Esophagus muscularis mucosa (tissue), 4 donors: ENCODE measurements at places on chromosomes 5 and 9. TPM values are rescaled to one million over a fixed set of nuclear protein-coding genes. Genes with fewer than 3 reads are reported as not detected.

DNA sequence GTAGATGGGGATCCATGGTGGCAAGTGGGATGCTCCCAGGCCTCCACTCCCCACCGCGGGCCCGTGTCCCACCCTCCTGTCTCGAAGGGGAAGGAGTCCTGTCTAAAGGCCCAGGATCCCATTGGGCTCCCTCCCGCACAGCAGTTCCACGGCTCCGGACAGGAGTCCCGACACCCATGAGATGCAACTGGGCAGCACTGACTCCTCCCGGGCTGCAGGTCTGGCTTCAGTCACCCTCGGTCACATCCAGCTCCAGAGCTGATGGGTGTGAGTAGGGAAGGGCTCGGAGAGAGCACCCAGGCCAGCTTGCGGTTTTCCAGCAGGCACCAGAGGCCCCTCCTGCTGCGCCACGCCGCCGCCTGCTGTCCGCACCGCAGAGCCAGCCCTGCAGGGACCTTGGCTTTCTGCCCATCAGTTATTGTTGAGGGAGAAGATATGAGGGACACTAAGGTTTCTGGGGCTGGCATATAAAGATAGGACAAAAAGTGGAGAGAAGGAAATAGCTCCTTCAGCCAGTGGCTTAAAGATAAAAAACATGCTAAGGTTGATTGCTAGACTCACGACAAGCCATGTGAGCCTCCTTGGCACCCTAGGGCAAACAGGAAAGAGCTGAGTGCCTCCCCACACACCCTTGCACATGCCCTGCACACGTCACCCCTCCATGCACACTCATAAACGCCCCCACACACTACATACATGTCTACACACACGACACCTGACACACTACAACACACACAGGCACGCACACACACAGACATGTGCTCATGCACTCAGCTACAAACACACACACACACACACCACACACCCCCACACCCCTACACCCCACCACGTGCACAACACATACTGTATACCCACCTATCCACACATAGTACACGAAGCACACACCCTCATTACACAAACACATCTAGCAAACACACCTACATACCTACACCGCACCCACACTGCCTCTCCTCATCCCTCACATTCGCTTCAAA is 79.0 kb downstream of the AK8 start:
- H3K36me3 ChIP-seq = no peaks in the 10 kb centered on the region
- H3K4me3 ChIP-seq = no peak overlapping the region
- no peak overlapping the region for H3K27ac ChIP-seq
- H3K4me1 ChIP-seq = peaks cover 9% of the 10 kb centered on the region

GAS1 gene
- 47.4 TPM for total RNA-seq

DNA sequence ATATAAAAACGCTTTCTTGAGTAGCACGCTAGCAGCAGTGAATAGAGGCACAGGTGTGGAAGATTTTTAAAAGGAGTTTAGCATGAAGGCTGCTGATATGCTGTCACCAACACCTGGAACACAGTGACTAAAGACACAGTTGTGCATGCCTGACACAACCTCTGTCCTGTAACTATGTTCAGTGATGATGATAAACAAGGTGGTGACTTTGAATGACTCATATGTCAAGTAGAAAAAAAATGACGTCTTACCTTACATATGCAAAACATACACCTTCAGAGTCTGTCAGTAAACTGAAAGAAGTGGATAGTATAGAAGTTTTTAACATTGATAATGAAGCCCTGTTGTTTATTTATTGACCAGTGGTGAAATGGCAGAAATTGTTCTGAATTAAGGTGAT is 66.2 kb upstream of the ADCY2 start:
- no peak overlapping the region for H3K27ac ChIP-seq
- no peak overlapping the region for H3K4me3 ChIP-seq

DNA sequence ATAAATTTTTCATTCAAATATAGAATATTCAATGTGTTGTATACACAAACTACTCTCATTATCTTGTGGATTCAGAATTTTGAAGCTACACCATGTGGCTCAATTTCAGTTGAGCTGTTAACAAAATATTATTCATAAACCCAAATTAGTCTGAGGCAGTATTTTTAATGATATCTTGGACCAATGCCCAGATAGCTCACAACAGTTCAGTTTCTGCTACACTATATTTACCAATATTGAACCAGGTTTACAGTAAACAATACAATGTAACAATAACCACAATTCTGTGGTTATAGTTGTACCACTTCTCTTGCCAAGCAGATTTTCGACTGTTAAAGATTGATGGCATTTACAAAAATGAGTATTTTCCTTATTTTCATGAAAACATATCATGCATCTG is 99.9 kb downstream of the SSBP2 start:
- H3K4me3 ChIP-seq = no peak overlapping the region
- no peaks in the 10 kb centered on the region for H3K36me3 ChIP-seq
- DNase-seq = no peak
- H3K27me3 ChIP-seq = no peaks in the 10 kb centered on the region
